ENCODE measurements at places on chromosomes 4 and X. TPM values are rescaled to one million over a fixed set of nuclear protein-coding genes. Genes with fewer than 3 reads are reported as not detected.

IL13RA1 gene
- total RNA-seq: 67.8 TPM

EVC2 gene
- total RNA-seq: not detected

CRMP1 gene
- total RNA-seq: not detected

GPM6B gene
- 4.3 TPM for total RNA-seq

SUPT20HL1 gene
- not detected for total RNA-seq

TMA16 gene
- total RNA-seq: 34.5 TPM

CRLF2 gene
- 5.6 TPM for total RNA-seq

MTNR1A gene
- 1.6 TPM for total RNA-seq

SPIN3 gene
- 19.4 TPM for total RNA-seq

CYLC1 gene
- not detected for total RNA-seq

XAGE1A gene
- total RNA-seq: not detected

SLITRK4 gene
- total RNA-seq: not detected

PALLD gene
- 13.1 TPM for total RNA-seq

MYOZ2 gene
- total RNA-seq: not detected

AGTR2 gene
- not detected for total RNA-seq

VSIG1 gene
- 2.6 TPM for total RNA-seq

ZNF674 gene
- total RNA-seq: 7.1 TPM

ALB gene
- total RNA-seq: not detected

DCAF12L1 gene
- not detected for total RNA-seq

GRCh38 chrX:10603612-10604011, 16.8 kb downstream of the MID1 start:
- DNase-seq: no peak

GRCh38 chrX:155819966-155820491, 61.1 kb upstream of the VAMP7 start:
- DNase-seq: peak; percentile 73

DNA sequence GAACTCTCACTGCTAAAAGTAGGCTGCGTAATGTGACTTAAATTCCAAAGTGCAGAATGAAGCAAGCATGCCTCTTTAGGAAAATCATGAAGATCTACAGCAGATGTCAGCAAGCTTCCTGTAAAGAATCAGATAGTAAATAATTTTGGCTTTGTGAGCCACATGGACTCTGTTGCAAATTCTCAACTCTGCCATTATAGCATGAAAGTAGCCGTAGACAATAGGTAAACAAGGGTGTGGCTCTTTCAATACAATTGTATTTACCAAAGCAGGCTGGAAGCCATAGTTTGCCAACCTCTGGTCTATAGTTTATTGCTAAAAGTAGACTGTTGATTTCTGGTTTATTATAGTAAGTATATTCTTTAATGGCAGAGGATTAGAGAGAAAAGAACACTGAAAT, 80.3 kb upstream of the FAM9B start:
- DNase-seq: no peak

DNA sequence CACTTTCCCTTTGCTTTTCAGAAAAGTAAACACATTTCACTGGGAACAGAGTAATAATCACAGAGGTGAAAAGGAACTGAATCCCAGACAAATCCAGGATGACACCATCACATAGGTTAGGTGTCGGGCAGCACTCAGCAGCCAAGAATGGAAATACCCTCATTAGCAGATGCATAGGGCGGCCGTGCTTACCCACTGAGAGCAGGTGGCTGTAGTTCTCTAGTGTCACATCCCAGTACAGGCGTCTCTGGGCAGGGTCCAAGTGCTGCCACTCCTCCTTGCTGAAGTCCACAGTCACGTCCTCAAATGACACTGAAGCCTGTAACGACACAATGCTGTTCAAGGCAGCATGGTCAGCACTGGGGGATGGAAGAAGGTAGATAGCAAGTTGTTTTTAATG, 26.9 kb downstream of the ZNF41 start:
- DNase-seq: no peak

GRCh38 chr4:23979534-23979933, 89.7 kb upstream of the PPARGC1A start:
- DNase-seq: no peak

- DNase-seq: no peak
Measured at GRCh38 chr4:180558427-180558826, 1684.8 kb upstream of the TENM3 start.

GRCh38 chrX:47198026-47198686, 4.5 kb downstream of the UBA1 start:
- DNase-seq: no peak

DNA sequence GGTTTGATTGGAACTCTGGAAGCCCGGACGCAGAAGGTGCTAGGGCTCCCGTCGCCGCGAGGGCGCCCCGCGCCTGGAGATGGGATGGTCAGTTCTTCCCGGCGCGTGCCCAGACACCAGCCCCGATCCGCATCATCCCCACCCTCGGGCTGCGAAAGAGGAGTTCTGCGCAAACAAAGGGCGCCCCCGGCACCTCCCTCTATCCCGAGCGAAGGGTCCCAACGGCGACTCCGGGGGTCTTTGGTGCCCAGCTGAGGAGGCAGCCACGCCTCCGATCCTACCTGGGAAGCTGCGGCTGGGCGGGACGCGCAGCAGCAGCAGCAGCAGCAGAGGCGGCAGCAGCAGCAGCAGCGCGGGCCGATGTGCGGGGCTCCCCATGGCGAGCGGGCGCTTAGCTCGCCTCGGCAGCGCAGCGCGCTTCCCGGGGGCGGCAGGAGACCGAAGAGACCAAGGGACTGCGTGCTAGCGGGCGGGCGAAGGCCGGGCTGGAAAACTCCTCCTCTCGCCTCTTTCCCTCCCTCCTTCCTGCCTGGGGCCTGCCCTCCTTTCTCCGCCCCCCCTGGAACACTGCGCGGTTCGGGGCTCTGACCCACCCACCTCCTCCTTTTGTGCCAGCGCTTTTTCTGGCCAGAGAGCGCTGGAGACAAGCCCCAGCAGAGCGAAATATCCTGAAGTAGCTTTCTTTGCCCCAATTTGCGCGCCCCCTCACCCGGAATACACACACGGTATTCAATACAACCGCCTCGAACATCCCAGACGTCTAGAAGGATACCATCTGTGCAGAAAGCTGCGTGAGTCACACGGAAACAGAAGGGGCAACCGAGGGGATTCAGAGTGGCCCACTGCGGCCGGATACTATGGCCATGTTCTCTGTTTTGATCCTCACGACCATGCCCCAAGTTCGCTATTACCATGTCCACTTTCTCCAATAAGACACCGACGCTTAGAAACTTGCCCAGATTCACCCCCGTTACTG, at the start of gene SRPX:
Gene SRPX, minus strand, starts transcription at position 457 of the 976 bp plus-strand sequence. Its CDS starts 79 bp downstream, at position 378.
- DNase-seq: peak; percentile 24

DNA sequence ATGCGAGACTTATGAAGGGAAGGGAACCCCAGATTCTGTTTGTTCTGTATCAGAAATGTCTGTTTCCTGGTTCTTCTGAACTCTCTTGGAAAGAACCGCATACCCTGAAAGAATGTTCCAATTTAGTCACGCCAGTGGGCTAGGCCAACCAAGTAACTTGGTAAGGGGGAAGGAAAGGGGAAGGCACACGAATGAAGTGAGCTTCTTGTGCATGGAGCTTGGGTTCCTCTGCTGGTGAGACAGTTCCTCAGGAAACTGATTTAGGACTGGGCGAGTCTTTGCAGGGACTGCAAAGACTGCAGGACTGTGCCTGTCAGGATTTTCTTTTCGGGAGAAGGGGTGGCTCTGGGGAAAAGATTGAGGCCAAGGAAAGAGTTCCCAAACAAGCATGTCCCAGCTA, 35.6 kb downstream of the FRMPD3 start:
- DNase-seq: no peak

GRCh38 chr4:150224896-150225591, 146.8 kb downstream of the DCLK2 start:
- no peak for DNase-seq

- DNase-seq: no peak
Measured at GRCh38 chrX:40694802-40695201, 40.5 kb downstream of the MED14 start.

GRCh38 chrX:75746891-75747639, 38.0 kb downstream of the MAGEE2 start:
- peak; percentile 24 for DNase-seq

DNA sequence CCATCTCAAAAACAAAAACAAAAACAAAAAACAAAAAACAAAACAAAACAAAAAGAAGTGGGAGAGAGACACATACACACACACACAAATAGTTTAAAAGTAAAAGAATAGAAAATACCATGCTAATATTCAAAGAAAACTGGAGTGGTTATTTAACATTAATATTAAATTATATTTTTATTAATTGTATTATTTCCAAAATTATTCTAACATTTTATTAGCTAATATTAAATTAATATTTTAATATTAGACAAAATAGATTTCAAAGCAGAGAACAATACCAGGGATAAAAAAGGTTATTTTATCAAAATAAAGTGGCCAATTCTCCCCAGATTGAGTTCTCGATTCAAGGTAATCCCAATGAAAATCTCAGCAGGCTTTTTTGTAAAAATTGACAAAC, 90.9 kb downstream of the NAT8L start:
- no peak for DNase-seq

GRCh38 chrX:149374751-149375150, 130.4 kb downstream of the IDS start:
- no peak for DNase-seq

DNA sequence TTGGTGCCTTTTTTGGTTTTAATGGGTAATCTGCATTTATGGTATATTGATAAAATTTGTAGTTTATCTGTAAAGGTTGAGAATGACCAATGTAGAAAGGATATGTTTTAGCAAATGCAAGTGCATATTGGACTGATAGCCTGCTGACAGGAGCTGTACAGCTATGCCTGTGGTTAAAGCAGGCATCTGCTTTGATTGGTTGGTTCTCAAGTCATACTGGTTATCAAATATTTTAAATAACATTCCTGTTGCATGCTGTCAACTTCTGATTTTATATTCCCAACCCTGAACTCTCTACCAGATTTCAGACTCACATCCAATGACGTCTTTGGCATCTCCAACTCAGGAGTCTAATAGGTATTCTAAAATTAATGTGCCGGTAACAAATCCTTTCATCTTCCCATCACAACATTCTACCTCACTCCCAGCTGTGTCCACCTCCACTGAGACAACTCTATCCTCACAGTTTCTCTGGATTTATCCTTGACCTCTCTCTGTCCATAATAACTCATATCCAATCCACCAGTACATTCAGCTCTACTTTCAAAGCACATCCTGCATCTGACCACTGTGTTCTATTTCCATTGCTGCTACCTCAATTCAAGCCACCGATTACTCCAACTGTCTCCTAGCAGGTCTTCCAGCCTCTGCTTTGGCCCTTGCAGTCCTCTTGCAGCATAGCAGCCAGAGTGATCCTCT, 125.7 kb downstream of the CAMK2D start:
- no peak for DNase-seq

DNA sequence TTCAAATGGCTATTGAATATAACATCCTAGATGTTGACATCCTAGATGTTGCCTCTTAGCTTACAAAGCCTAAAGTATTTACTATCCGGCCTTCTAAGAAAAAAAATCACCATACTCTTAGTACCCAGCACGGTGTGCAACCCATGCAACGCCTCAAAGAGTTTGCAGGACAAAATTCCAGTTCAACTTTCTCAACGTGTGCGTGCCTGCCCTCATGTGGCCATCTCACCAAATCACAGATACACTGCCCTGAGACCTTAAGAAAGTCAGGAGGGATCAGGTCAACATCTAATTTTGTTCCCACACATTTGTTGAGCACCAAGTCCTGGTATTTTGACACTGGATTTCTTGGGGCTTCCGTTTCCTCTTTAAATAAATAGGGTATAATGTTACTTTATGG, 68.3 kb downstream of the CRMP1 start:
- DNase-seq: no peak

- DNase-seq: no peak
Measured at GRCh38 chr4:174199735-174200134, 83.7 kb downstream of the FBXO8 start.

- no peak for DNase-seq
Measured at GRCh38 chr4:165516281-165516833, 137.5 kb downstream of the CPE start.

DNA sequence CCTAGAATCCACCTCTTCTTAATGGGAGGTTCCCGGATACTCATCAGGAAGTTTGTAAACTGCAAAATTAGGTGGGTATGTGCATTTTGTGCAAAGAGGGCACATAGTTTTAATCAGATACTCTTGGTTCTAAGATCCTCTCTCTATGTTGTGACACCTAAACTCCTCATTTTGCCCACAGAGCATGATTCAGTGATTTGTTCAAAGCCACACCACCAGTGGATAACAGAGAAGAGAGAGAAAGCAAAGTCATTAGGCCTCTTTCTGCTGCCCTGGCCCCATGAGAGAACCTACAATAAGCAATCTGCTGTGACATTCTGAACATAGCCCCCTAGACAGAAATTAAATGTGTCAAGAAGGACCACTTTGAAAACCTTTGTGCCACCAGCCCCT, 72.3 kb upstream of the STIM2 start:
- no peak for DNase-seq

- peak; percentile 40 for DNase-seq
Measured at GRCh38 chr4:74311696-74312313, 3.5 kb downstream of the EPGN start.

- DNase-seq: no peak
Measured at GRCh38 chr4:112519689-112520597, 4.0 kb upstream of the NEUROG2 start.

GRCh38 chr4:1713003-1713851, 1.1 kb upstream of the SLBP start:
- peak; percentile 47 for DNase-seq

GRCh38 chrX:13433298-13433605, 113.4 kb upstream of the ATXN3L start:
- DNase-seq: no peak

GRCh38 chr4:184444953-184445309, 29.4 kb downstream of the IRF2 start:
- no peak for DNase-seq

GRCh38 chr4:76737180-76737579, 160.8 kb downstream of the SOWAHB start:
- DNase-seq: no peak

GRCh38 chr4:152673489-152673888, 6.3 kb downstream of the TMEM154 start:
- DNase-seq: no peak

- peak; percentile 1 for DNase-seq
Measured at GRCh38 chr4:167111622-167112021, 122.7 kb downstream of the SPOCK3 start.

DNA sequence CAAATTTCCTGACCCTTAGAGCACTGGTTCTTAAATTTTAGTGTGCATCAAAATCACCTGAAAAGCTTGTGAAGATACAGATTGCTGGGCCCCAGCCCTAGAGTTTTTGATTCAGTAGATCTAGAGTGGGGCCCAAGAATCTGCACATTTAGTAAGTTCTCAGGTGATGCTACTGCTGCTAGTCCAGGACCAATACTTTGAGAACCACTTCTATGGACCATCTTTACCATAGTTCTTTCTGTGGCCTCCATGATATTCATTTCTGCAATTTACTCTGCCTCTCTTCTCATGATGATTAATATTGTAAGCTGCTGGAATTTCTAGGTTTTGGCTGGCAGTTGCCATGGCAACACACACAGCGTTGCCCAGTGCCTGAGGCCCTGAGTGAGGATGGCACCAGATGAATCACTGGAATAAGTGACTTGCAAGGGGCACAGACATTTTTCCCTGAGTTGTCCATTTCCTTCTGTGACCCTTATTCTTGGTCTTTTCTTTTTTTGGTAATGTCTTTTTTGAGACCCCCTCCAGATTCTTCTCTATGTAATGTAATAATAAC, 83.6 kb downstream of the PPP1R2C start:
- DNase-seq: no peak

GRCh38 chr4:88188738-88189417, 30.4 kb upstream of the ABCG2 start:
- DNase-seq: no peak

- no peak for DNase-seq
Measured at GRCh38 chr4:40788331-40788730, 38.6 kb downstream of the NSUN7 start.

GRCh38 chr4:145154573-145154972, 25.8 kb downstream of the OTUD4 start:
- peak; percentile 11 for DNase-seq

- DNase-seq: no peak
Measured at GRCh38 chr4:144701683-144702233, 55.8 kb downstream of the HHIP start.

Measured in Calu3 (cell line).